ENCODE measurements at places on chromosomes 6 and 20.

DNA sequence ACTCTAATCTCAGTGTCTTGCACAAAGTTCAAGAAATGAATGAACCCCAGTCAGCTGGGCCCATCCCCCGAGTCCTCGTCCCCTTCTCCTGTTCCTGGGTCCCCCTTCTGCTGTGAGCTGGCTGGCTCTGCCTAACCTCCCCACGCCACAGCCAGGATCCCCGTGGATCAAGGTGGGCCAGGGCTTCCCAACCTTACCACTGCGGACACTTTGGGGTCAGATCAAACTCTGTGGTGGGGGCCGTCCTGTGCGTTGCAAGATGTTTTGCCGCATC, 116.2 kb downstream of the SULF2 start:
- no peak for DNase-seq

- DNase-seq = no peak
Measured at GRCh38 chr20:55067158-55067825, 591.9 kb downstream of the DOK5 start.

GRCh38 chr20:49478266-49478665, 4.2 kb downstream of the KCNB1 start:
- DNase-seq = no peak

GRCh38 chr6:68760941-68761676, 126.0 kb downstream of the ADGRB3 start:
- DNase-seq = no peak

- no peak for DNase-seq
Measured at GRCh38 chr6:149900620-149901443, 2.9 kb upstream of the RAET1E start.

DNA sequence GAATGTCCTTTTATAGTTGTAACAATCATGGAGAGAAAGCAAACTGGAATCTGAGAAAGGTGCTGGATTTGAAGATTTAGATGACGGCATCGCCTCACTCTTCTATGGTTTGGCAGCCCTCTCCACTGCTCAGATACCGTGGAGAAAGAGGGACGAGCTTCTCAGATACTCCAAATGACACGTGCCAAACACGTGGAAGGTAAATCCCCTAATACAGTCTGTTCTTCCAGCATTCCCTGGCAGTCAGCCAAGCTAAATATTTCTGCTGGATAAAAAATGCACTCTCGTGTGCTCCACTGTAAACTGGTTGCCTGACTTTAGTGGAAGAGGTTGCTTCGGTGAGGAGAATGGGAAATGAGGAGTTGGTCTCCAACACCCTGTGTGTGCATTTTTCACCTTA, 16.7 kb upstream of the PRDM1 start:
- no peak for DNase-seq

- DNase-seq = no peak
Measured at GRCh38 chr6:145882121-145882531, 67.5 kb upstream of the FBXO30 start.
